ENCODE measurements at places on chromosomes 4 and X.

DNA sequence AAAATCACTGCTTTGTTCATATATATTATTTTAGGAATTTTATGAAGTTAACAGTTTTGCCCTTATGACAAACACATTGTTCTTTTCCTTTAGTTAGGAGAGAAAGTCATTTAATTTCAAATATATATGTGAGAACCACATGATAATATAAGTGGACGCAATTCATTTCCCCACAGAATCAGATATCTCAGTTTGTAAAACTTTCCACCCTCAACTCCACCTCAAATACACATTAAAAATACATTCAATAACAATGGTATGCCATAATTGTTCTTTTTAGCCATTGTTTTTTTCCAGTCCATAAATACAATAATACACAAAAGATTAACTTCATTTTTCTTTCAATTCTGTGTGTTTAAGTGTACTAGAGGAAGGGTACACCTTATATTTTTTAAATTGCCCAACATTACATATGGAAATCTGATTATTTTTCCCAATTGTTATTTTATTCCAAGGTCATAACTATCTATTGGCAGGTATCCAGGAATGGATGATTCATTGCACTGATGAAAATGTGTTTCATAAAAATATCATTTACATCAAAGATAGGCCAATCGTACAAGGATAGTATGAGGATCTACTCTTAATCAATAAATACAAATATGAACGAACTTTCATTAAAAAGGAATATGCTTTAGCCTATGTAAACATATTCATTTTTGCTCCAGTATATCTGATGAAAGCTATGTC lies 125.0 kb downstream of the PPP3CA start:
- DNase-seq, result no peak

DNA sequence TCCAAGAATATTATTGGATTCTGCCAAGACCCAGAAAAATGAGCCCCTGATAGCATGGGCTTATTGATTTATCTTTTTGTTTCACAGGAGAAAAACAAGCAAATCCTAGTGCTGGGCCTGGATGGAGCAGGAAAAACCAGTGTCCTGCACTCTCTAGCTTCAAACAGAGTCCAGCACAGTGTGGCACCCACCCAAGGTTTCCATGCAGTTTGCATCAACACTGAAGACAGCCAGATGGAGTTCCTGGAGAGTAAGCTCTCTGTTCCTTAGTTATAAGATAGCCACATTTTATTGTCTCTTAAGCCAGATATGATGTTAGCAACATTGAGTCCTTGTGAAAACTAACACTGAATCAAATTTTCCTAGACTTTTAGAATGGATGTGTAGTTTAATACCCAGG lies 5.5 kb downstream of the ARL9 start:
- no peak for DNase-seq

DNA sequence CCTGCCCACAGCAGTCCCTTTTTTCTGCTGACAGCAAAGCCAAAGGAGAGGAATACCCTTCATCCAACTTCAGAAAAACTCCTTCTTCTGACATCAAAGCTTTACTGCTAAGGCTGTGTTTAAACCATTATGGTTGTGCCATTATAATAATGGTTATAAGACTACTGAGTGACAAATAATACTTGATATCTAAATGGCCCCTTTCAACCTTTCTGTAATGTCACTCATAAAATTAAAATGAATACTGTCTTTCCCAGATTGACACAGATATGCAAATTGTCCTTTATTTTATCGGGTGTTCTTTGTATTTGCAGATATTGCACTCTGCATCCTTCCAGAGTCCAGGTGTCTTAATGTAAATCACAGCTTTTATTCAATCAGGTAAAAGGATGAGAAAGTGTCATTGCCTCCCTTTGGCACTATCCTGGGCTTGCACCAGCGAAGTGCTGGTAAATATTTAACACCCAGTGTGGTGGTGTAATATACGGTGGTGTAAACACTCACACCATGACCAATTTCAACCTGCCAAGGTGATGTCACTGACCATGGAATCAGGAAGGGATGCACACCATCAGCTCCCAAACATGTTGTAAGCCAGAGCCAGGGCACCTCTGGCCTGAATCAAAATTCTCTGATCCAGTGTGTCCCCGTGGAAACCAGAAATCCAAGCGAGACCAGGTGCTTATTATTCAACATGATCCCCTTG lies 139.4 kb upstream of the TENM3 start:
- DNase-seq, result no peak

GRCh38 chr4:139915037-139915436 lies 238.9 kb downstream of the MAML3 start:
- DNase-seq, result no peak

- no peak for DNase-seq
Observed at GRCh38 chr4:108044951-108045686, 55.4 kb downstream of the HADH start.

- no peak for DNase-seq
Observed at GRCh38 chr4:121073004-121073435, 685 bp upstream of the NDNF start.

- DNase-seq, result no peak
Observed at GRCh38 chr4:125344198-125344597, 29.4 kb downstream of the FAT4 start.

DNA sequence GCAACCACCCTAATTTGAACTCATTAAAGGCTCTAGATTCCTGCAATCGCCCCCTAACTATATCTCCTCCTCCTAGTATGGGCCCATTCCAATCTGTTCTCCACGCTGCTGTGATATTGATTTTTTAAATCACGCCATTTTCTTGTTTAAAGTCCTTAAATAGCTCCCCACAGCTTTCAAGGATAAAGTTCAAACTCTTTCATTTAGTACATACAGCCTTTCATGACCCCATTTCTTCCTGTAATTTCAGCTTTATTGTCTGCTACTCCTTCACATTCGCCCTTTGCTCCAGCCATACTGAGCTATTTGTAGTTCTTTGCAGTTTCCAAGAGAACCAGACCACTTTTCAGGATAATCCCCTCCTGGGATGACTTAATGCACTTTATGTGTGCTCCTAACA lies 118.5 kb downstream of the GC start:
- DNase-seq, result no peak

GRCh38 chrX:39639871-39640270 lies 457.9 kb downstream of the BCOR start:
- DNase-seq, result no peak

GRCh38 chr4:161555689-161556660 lies 607.8 kb downstream of the FSTL5 start:
- no peak for DNase-seq

GRCh38 chr4:85039526-85039925 lies 73.0 kb upstream of the WDFY3 start:
- DNase-seq, result no peak

DNA sequence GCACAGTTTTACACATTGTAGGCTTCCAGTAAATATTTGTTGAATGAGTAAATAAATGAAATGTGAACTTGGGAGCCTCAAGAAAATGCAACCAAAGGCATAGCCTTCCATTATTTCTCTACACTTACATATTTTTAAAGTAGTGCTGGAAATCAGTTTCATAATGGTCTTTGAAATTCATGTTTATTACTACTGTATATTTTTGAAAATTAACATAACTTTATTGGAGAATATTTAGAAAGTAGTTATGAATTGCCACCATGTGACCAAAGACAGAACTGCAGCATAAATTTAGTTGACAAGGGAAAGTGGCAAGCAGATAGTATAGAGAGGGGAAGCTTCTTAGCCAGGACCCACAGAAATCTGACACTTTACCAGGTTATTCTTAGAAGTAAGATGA lies 6.4 kb downstream of the TCEAL8 start:
- DNase-seq, result peak; percentile 35

- no peak for DNase-seq
Observed at GRCh38 chrX:10007621-10008020, 40.5 kb downstream of the CLDN34 start.

DNA sequence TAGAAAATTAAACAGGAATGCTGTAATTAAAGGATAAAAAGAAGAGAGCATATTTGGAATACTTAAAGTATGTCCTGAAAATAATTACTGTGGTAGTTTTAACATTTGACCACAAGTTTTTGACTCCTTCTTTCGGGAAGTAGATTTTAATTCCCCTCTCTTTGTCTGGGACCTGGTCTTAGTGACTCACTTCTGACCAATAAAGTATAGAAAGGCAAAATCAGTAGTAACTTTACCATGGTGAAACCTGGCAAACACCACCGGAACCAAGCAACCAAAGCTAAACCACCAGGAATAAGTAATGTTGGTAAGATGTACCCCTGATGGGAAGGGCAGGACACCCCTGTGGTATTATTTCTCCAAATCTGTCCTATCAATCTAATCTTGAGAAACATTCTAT lies 314.8 kb downstream of the PDHA2 start:
- no peak for DNase-seq

- no peak for DNase-seq
Observed at GRCh38 chrX:148120999-148121623, 140.0 kb downstream of the FMR1NB start.

GRCh38 chrX:1883772-1884171 lies 268.9 kb downstream of the ASMT start:
- no peak for DNase-seq

- no peak for DNase-seq
Observed at GRCh38 chr4:76740192-76740591, 157.8 kb downstream of the SOWAHB start.

- DNase-seq, result no peak
Observed at GRCh38 chrX:34503119-34503518, 154.0 kb downstream of the TMEM47 start.

DNA sequence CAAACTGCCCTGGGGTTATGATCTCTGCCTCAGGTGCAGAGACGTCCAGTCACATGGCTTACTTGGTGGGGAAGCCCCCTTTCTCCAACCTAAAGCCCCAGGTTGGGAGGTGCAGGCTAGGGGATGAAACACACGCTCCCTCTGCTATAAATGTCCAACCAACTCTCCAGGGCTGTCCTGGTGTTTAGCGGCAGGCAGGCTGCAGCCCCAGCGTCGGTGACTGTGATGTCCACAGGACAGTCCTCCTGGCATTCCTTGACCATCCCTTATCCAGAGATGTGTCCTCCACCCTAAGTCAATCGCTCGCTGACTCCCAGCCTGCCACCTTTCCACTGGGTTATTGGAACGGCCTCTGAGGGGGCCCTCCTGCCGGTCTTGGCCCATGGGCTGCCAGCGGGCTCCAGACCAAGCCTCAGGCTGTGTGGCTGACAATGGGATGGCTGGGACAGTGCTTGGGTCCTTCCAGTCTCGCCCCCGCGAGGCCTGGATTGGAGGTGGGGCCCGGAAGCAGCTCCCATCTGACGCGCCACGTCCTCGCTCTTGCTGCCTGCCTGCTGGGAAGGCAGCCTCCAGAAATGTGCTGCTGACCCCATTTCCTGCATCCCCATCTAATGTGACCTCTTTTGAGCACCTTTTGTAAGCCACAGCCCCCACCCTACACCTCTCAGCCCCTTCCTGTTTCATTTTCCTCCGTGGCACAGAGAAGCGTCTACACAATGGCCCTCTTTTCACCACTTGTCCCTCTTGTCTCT lies 60.8 kb upstream of the ADRA2C start:
- DNase-seq, result no peak

DNA sequence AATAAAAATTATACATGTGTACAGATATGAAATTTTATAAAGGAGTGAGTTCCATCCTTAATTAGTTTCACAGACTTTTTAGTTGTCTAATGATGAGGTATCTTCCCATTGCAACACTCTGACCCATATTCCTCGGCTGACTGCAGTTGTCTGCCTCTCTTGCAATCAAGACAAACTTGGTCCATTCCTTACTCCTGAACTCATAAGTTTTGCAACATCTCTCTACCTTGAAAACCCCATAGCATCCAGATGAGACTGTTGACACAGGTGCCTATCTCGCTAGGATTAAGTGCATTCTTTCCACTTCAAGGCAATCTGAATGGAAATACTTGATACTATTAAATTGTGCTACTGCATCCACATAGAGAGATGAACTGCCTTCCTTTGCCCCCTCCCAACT lies 2.3 kb downstream of the XKRX start:
- DNase-seq, result no peak

DNA sequence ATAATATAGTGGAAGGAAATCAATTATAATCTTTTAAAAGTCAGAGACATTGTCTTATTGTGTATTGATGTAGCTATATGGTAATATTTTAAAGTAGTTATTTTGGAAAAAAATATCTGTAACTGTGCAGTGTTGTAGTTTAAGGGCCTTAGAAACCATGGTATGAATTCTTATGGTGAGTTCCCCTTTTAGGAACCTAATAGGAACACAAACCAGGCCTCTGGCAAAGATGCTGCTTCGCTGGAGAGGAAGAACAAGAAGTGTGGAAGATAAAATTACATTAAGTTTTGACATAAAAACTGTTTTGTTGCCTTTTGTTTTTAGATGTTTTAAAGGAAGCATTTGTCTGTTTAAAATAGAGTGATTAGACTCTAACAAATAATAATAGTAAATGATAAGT lies 10.9 kb upstream of the TMPRSS11D start:
- DNase-seq, result no peak

GRCh38 chrX:136380010-136380769 lies 79.4 kb downstream of the ADGRG4 start:
- no peak for DNase-seq

DNA sequence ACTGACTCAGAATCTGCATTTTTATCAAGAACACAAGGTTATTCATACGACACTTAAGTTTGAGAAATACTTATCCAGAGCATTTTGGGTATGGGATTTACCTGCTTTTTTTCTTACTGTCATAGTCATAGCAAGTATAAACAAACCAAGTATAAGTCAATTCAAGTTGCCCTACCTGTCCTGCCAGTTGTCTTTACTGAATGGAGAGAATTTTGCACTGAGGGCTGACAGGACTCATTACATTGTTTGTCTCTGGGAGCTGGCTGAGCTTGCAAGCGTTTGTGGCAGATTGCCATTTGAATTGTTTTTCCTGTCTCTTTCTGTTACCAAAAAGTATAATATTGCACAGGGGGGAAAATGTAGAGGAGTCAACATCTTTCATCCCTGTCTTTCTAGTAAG lies 278.9 kb upstream of the MAGEC2 start:
- DNase-seq, result no peak

GRCh38 chr4:184446132-184446658 lies 28.2 kb downstream of the IRF2 start:
- no peak for DNase-seq

- no peak for DNase-seq
Observed at GRCh38 chr4:135412213-135412612, 1210.6 kb upstream of the PABPC4L start.

GRCh38 chr4:119955256-119955655 lies 111.4 kb downstream of the MAD2L1 start:
- no peak for DNase-seq

GRCh38 chr4:188316391-188316790 lies 177.2 kb downstream of the TRIML1 start:
- DNase-seq, result no peak

Measured in CD4-positive, alpha-beta T cell treated with Interleukin-2 at 100 ng/mL for 4 hours (primary cell).